ENCODE measurements at places on chromosomes 2 and 18.
A peak's percentile ranks its signal among the peaks of the same experiment; 100 is the strongest.

GRCh38 chr2:193446967-193447366 lies 1252.2 kb upstream of the TMEFF2 start:
- no peak for DNase-seq

- no peak for DNase-seq
Measured at GRCh38 chr18:23927821-23928746, 86.5 kb upstream of the TTC39C start.

DNA sequence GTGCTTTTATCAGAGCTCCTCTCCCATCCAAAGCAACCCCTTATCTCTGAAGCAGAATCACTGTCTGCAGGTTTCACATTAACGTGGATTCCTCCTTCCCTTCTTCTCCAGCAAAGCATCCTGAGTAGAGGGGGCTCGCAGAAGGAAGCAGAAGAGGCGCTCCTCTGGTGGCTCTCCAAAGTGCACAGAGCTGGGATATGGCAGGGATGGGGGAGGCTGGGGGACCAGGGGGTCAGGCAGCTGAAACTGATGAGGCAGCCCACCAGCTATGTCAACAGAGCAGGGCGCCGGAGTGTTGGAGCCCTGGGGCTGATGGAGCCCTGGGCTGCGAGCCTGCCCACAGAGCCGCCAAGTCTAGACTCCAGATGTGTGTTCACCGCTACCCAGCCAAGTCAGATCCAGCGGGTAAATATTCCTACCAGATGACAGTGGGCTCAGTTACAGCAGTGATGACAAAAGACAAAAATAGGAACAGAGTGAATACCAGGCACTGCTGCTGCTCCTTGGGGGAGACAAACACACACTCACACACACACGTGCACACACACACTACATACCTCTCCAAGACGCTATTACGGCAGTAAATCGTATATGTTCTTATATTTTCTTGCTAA lies 678.3 kb upstream of the ID2 start:
- DNase-seq = no peak

DNA sequence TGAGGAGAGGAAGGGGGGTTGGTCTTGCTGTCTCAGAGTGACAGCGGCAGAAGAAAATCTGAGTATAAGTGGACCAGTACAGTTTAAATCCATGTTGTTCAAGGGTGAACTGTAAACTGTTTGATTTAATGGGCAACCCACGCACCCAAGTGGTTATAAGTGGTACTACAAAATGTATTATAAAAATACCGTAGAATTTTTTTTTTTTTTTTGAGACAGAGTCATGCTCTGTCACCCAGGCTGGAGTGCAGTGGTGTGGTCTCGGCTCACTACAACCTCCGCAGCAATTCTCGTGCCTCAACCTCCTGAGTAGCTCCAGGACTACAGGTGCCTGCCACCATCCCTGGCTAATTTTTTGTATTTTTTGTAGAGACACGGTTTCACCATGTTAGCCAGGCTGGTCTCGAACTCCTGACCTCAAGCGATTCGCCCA lies 2.1 kb upstream of the CHCHD5 start:
- DNase-seq = no peak

GRCh38 chr2:86703704-86704361 lies 16.3 kb upstream of the RMND5A start:
- no peak for DNase-seq

DNA sequence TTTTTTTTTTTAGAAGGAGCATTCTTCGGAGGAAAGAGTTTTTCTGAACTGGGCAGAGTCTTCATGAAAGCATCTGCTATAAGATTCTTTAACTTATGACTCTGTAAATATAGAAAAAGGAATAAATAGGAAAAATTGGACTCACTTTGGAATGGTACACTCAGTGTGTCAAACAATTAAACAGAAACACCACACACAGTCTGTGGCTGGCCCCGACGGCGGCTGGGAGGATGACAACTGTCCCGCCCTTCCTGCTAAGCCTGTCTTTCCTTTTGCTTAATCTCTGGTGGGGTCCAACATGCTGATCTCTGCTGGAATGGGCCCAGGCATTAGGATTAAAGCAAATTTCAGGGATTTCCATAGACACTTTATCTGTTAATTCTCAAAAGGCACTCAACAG lies 12.5 kb upstream of the RAB31 start:
- DNase-seq = no peak

DNA sequence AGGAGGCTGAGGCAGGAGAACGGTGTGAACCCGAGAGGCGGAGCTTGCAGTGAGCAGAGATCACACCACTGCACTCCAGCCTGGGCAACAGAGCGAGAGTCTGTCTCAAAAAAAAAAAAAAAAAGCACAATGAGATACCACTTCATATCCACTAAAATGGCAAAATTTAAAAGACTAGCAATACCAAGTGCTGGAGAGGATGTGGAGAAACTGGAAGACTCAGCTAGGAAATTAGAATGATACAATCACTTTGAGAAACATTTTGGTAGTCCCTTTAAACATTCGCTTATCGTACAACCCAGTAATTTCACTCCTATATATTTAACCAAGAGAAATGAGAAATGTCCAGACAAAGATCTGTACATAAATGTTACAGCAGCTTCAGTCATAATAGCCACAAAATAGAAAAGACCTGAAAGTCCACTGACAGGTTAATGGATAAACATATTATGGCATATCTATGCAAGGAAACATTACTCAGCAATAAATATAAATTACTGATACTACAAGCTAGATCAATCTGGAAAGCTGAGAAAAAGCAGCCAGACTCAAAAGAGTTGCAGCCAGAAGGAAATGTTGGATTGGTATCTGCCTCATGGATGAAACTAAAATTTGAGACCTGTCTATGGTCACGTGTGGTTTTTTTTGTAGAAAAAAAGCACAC lies 40.0 kb downstream of the WDSUB1 start:
- no peak for DNase-seq

DNA sequence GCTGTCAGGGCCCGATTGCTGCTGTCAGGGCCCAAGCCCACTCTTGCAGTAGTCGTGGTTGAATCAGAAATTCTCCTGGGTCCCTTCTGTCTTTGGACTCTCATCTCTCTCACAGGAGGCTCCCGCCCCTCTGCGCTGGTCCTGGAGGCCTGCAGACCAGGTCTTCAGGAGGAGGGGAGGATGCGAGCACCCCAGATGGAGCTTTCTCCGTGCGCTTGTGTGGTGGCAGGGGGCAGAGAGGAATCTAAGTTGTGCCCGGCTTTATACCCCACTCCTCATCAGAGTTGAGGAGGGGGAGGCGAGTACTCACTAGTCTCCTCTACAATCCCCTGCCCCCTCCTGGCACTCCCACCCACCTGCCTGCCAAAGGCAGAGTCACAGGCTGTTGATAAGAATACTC lies 10.4 kb downstream of the EN1 start:
- no peak for DNase-seq

DNA sequence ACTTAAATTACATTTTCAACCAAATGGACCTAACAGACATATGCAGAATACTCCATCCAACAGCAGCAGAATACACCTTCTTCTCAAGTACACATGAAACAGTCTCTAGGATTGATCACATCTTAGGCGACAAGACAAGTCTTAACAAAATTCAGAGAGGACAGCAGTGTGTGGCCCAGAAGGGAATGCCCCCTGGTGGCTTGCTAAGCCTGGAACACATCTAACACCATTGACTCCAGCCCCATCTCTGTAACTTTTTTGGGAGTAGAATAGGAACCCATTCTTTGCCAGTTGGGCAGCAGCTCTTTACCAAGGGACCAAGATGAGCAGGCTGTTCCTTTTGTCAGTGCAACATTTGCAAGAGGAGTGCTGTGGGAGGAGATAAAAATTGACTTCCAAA lies 249.9 kb downstream of the PLCL1 start:
- no peak for DNase-seq

DNA sequence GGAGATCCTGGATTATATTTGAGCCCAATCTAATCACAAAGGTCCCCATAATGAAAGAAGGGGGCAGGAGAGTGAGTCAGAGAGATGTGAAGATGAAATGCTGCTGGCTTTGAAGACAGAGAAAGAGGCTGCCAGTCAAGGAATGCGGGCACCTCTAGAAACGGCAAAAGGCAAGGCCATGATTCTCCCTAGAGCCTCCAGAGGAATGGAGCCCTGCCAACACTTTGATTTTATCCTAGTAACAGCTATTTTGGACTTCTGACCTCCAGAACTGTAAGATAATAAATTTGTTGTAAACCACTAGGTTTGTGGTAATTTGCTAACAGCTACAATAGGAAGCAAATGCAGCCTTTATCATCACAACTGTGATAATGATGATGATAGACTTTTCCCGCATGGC lies 32.9 kb downstream of the LBH start:
- DNase-seq = no peak

- DNase-seq = no peak
Measured at GRCh38 chr18:61194726-61195125, 138.5 kb upstream of the CDH20 start.

- no peak for DNase-seq
Measured at GRCh38 chr2:88177556-88177955, 7.4 kb downstream of the THNSL2 start.

- DNase-seq = no peak
Measured at GRCh38 chr2:207727261-207727660, 15.8 kb downstream of the CCNYL1 start.

GRCh38 chr18:61337527-61337926 lies 4.3 kb downstream of the CDH20 start:
- DNase-seq = no peak

GRCh38 chr18:74546751-74547530 lies 12.6 kb downstream of the CNDP1 start:
- no peak for DNase-seq

- DNase-seq = peak; percentile 5
Measured at GRCh38 chr2:127611076-127611925, 34.7 kb upstream of the GPR17 start.
